ENCODE measurements at places on chromosomes 4 and X.

GRCh38 chr4:18185491-18185890 lies 163.9 kb upstream of the LCORL start:
- DNase-seq = no peak

GRCh38 chr4:122788935-122789334 lies 37.7 kb upstream of the FGF2 start:
- DNase-seq = no peak

GRCh38 chrX:74536832-74537371 lies 77.5 kb downstream of the RLIM start:
- peak; percentile 5 for DNase-seq

GRCh38 chrX:15349046-15349445 lies 13.7 kb upstream of the PIGA start:
- DNase-seq = peak; percentile 41

GRCh38 chr4:67556436-67556835 lies 2.1 kb upstream of the STAP1 start:
- DNase-seq = no peak

GRCh38 chr4:159024266-159024665 lies 78.6 kb upstream of the RAPGEF2 start:
- DNase-seq = no peak

- peak; percentile 63 for DNase-seq
Observed at GRCh38 chr4:56434599-56435139, 746 bp downstream of the PPAT start.

GRCh38 chrX:31093639-31093975 lies 21.8 kb upstream of the FTHL17 start:
- no peak for DNase-seq

DNA sequence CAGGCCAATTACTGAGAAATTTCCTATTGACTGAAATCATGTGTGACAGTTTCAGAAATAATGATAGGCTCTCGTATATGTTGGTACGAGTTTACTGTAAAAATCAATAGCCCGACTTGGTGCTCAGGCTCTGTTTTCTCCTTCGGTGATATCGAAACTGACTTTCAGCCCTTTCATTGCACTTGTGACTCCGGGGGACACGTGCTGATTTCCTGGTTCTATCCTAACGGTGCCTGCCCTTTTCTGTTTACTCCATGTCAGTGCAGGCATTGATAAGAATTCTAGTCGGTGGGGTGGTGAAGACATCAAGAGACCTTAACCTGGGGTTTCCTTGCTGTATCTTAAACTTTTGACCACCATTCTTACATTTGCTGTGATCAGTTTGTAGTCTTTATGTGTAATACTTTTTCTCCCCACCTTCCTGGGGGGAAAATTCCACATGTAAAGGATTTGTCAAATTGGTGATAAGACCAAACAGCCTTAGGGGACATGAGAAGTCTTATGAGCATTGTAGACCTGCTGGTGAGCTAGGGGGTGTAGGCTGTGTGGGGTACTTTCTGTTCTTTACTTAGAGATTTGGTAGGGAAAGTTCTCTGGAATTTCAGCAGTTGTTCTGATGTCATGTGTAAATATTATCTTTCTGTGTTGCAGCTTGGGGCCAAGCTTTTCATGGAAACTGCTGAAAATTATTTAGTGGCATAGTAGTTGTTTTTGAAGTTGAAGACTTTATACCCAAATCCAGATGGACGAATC lies 52.7 kb downstream of the TMEM131L start:
- no peak for DNase-seq

DNA sequence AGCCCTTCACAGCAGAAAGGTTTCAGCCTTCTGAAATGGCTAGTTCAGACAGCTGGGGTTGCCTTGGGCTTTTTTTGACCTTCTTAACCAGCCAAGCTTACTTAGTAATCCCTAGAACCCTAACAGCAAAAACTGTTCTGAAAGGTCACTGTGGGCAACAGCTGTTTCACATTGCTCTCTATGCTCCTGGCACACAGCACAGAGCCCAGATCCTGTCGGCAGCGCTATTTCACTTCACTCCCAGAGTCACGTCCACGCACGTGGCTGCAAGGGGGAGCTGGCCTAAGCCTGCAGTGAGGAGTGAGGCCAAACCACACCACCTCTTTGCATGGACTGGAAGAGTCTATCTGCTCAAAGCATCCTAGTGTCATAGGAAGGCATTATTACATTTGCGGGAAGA lies 32.0 kb upstream of the STS start:
- DNase-seq = no peak

- no peak for DNase-seq
Observed at GRCh38 chr4:150072906-150073714, 5.1 kb upstream of the DCLK2 start.

DNA sequence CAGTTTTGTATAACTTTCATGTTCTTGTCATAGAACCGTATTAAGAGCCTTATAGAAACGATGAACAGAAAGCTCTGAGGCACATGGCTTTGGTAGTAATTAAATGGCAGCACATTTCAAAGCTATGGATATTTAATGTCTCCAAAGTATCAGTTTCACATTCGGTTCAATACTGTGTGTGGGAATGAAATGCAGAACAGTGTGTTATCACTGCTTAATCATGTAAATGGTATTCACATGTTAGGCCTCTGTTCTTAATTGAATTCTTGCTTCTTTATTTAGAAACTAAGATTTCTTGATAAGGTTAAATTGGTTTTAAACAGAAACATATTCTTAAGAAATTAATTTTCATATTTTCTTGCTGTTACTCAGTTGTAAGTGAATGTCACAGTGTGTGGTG lies 701.0 kb upstream of the PITX2 start:
- DNase-seq = no peak

- no peak for DNase-seq
Observed at GRCh38 chr4:126192506-126192905, 877.8 kb downstream of the FAT4 start.

- no peak for DNase-seq
Observed at GRCh38 chr4:5757536-5757935, 46.5 kb downstream of the EVC start.

DNA sequence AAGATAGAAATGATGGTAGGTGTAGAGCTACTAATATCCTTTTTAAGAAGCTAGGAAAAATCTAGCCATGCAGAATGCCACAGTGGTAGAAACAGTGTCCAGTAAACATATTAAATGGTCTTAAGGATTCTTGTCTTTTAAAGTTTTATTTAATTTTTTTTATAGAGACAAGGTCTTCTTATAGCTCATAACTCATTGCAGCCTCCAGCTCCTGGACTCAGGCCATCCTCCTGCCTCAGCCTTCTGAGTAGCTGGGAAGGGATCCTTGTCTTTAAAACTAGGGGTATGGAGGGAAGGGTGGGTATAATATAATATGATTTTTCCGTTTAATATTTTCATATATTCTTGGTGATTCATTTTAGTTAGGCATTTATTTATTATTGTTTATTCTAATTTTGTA lies 3.8 kb downstream of the TMEM165 start:
- DNase-seq = no peak

- no peak for DNase-seq
Observed at GRCh38 chrX:136899221-136899620, 18.7 kb upstream of the RBMX start.

DNA sequence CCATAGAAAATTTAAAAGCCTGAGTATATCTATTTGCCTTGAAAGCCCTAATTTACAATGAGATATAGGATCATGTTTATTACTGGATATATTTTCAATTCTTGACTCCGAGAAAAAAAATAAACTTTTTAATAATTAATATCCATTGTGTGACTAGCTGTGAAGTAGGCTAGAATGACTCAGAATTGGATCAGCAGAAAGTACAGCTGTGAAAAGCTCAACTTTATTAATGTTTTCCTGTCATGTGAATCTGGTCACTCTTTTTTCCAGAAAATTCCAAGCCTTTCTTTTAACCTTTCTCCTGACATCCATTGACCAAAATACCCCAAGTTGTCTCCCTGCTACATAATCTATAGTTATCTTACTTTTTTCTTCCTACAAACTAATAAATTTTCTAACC lies 171.8 kb upstream of the PACRGL start:
- no peak for DNase-seq

DNA sequence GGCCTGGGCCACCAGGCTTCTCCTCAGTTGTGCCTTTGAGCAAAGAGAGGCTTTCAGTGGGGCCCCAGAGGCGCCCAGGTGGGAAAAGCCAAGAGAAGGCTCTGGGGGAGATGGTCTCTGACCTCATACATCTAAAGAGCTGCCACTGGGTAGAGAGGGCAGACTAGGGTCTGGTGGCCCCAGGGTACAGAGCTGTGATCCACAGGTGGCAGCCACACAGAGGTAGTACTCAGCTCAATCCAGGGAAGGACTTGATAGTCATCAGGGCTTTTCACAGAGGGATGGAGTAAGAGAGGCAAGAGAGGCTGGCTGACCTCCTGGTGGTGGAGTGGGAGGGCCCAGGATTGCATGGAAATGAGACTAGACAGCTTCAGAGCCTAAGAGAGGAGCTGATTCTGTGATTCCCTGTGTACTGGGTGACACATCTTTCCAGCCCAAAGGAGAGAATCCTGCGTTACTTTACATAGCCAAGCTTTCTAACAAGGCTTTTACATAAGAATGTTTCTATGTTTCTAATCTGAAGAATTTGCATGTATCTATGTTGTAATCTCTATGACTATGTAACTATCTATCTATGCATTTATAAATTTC lies 53.2 kb upstream of the PJA1 start:
- DNase-seq = no peak

DNA sequence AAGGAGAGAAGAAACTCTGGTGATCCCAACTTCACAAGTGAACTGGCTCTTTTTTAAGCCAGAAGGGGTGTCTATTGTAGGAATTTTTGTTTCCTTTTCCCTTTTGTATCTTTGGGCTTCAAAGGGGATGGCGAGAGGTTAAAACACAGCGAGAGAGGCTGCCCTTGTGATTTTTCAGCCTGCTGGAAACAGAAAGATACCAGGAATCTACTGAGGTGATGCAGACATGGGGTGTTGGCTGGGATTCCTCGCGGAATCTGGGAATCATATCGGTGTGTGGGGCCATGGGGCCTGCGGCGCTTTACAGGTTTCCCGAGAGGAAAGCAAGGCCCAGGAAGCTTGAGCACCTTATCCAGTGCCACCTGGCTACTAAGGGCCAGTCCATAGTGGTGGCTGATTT lies 99.4 kb upstream of the STX18 start:
- no peak for DNase-seq

- DNase-seq = no peak
Observed at GRCh38 chr4:157984285-157984911, 188.4 kb downstream of the GASK1B start.

DNA sequence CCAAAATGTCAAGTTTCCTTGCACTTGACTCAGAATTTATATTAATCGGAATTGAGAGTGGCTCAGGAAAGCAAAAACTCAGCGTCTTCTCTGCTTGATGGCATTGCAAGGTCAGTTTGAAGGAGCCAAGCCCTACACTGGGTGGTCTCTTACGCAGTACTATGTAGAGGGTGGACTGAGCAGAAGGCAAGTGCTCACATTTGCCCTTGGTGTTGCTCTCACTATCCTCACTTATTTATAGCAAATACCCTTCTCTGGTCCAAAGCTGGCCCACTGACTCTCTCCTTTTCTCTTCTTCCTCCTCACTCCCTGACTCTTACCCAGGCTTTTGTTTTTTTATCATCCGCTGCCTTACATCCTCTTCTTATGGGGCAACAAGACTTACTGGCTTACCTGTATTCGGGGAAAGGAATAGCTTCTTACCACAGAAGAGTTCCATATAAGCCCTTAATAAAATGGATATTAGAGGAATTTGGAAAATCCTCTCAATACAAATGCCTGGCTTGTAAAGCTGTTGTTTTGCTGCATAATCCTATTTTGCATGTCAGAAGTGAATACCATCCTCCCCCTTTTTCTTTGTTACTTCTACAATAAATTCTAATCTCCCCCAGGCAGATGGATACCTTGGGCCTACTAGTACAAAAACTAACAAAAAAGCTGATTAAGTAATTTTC lies 24.8 kb upstream of the GATB start:
- DNase-seq = no peak

GRCh38 chrX:66164470-66164869 lies 423 bp downstream of the HEPH start:
- no peak for DNase-seq

DNA sequence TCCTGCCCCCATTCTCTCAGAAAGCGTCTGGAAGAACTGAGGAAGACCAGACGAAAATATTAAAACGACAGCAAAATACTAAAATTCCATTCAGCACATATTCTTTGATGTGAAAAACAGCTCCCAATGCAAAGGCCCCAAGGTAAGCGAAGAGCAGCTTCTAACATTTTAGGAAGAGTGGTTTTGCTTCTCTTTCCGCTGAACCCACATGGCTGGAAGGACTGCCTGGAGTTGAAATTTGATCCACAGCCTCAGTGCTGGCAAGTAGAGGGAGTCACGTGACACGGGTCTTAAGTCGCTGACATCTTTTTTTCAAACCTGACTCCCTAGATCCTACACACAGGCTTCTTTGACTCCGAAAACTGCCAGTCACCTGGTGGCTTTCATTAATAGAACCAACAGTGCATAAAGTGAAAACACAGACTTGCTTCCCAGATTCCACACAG lies at the start of gene FAM13A:
Gene FAM13A (minus strand): TSS at position 233 of the 446 bp plus-strand sequence. CDS start 221 bp downstream, at position 12.
- peak; percentile 49 for DNase-seq

- peak; percentile 2 for DNase-seq
Observed at GRCh38 chrX:81377329-81377728, 175.4 kb downstream of the SH3BGRL start.

GRCh38 chr4:150131581-150132228 lies 53.5 kb downstream of the DCLK2 start:
- DNase-seq = no peak

GRCh38 chr4:153383131-153383530 lies 38.6 kb downstream of the MND1 start:
- no peak for DNase-seq

DNA sequence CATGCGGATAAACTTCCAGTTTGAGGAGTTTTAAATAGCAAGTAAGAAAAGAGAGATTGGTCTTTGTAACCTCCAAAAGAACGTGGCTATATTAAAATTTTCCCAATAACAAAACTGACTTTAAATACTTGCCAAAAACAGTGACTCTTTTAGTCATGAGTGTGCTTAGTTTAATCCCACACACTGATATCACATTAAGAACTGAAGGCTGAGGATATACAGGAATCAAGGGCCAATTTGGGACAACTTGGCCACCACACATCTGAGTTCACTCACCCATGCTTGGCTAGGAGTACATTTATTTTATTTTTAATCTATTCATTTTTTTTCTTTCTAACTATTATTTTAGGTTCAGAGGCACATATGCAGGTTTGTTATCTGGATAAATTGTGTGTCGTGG lies 110.2 kb downstream of the APBB2 start:
- DNase-seq = no peak

DNA sequence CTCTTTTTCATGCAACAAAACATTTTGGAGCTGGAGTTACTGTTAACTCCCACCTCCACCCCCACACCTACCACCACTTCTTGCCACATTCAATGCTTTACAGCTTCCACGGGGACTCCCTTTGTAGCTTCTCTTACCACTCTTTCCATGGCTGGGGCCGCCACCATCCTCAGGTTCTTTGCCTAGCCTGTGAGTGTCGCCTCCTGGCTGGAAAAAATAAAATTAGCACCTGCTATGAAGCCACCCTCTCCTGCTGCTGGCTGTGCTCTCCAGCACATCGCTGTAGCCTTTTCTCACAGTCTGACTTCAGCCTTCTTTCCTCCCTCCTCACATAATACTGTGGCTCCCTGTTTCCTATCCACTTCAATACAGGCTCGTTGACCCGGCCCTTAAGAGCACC lies 114.4 kb downstream of the FRAS1 start:
- no peak for DNase-seq

Data from endothelial cell (in vitro differentiated cells).